ENCODE measurements at places on chromosomes 4 and X.

GRCh38 chr4:28357990-28358389, 1497.3 kb downstream of the STIM2 start:
- no peak for DNase-seq

DNA sequence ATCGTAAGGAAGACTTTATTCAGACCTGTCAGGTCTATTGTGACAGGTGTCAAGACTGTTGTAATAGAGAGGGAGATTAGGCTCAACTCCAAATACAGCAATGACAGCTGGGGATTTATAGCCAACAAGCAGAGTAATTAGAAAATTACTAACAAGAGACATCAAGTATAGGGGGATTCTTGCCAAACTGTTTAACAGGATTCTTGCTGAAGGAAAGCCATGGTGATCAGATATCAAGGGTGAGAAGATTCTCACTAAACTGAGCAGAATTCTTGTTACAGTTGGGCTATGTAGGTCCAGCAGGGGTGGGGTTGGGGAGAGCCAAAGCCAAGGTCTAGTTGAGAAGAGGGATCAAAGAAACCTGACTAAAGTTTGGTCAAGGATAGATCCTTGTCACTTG, 461.0 kb upstream of the GALNT7 start:
- no peak for DNase-seq

DNA sequence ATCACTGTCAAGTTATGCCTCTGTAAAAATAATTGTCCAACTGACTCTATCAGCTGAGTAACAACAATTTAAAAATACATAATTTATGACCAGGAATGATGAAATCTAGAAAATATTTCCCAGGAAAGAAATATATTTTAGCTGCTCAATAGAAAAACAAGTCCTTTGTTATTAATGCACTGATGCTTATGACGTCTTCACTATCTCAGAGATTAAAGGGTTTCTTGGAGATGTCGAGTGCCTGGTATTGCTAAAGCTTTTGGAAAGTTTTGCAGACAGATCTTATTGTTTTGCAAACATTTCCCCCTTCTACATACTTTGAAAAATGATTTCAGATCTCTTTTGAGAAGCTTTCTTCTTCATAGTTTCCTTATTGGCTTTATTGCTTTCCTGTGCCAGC, 154.6 kb upstream of the RPS6KA3 start:
- DNase-seq, result no peak

DNA sequence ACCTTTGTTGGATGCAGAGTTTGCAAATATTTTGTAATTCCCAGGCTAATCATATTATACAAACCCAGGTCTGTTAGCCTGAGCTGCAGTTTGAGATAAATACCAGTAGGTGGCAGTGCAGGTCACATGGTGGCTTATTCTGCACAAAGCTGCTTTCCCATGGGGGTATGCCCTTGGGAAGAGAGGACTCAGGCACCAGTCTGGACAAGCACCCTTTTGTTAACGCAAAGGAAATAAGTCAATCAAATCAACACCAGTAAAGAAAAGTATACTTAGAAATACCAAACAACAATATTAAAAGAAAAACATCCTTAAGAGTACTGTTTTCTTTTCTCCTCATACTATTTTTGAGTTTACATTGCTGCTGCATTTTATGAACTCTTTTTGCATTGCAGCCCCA, 389.0 kb upstream of the ZFP42 start:
- no peak for DNase-seq

- DNase-seq, result no peak
Observed at GRCh38 chr4:151833174-151833573, 72.4 kb upstream of the GATB start.

- no peak for DNase-seq
Observed at GRCh38 chr4:14452001-14452400, 550.3 kb upstream of the CPEB2 start.

- no peak for DNase-seq
Observed at GRCh38 chr4:58679886-58680285, 1569.7 kb upstream of the IGFBP7 start.

DNA sequence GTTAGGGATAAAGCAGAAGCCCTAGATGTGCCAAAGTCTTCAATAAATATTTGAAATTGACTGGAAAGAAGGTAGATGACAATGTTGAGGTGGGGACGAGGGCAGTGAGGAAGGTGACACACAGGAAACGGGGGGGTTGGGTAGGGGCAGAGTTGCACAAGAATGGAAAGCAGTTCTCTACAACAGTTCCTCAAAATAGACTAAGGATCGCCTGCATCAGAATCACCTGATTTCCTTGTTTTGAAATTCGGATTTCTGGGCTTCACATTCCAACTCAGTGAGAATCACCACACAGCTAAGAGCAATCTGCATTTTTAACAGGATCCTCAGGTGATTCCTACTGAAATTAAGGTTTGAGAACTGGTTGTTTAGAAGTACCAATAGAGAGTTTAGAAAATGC, 70.6 kb downstream of the ARFIP1 start:
- DNase-seq, result no peak

- DNase-seq, result no peak
Observed at GRCh38 chr4:80611678-80611979, 276.1 kb downstream of the CFAP299 start.

Data from T-helper 2 cell treated with Interferon-gamma antibody and Interleukin-4, amounts not matched to agents 5 μg/mL and 100 μg/mL, for 36 hours (primary cell).